ENCODE measurements at places on chromosomes 11 and 22. TPM values are rescaled to one million over a fixed set of nuclear protein-coding genes. Genes with fewer than 3 reads are reported as not detected.

DNA sequence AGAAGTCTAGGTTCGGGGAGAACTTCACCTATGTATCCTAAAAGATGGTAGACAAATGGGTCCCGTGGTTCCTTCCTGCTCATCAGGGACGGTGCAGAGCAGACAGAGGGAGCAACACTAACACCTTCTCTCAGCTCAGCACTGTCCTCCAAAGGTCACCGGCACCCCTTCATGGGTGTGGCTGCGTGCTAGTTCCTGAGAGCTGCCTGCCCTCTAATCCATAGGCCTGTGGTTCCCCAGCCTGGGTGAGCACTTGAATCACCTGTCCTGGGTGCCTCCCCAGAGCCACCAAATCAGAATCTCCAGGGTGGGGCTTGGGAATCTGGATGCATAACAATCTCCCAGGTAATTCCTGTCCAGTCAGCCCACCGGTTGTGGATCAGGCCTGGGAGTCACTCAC, 113.9 kb upstream of the TMEM45B start:
- no peak overlapping the region for H3K4me3 ChIP-seq
- no peak for DNase-seq
- H3K27me3 ChIP-seq, result no peaks in the 10 kb centered on the region
- H3K36me3 ChIP-seq, result no peaks in the 10 kb centered on the region

DNA sequence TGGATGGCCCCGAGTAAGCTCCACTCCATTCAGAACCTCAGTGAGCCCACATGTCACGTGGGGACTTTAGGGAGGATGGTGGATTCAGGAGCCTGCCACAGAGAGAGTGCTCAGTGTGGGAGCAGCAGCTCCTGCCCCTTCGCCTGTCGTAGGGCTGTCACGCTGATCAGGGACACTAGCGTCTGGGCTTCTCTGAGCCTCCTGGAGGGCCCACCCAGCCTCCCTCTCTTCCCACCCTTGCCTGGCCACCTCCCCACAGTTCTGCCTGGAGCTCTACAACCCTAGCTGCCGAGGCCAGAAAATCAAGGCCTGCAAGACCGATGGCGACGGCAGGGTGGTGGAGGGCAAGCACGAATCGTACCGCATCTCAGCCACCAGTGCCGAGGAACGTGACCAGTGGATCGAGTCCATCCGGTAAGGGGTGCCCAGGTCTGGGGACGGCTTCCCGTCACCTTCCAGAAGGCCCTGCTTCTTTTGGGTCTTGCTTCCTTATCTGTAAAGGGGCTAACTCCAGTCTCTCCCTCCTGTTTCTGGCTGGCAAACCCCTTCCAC, 29.5 kb downstream of the CYTH4 start:
- no peak overlapping the region for H3K4me3 ChIP-seq
- H3K27me3 ChIP-seq, result no peaks in the 10 kb centered on the region
- no peak overlapping the region for H3K27ac ChIP-seq
- no peaks in the 10 kb centered on the region for H3K36me3 ChIP-seq
- H3K4me1 ChIP-seq, result peaks cover 9% of the 10 kb centered on the region
- DNase-seq, result no peak

GRCh38 chr22:45376703-45377102, 36.7 kb downstream of the SMC1B start:
- H3K4me3 ChIP-seq, result no peak overlapping the region
- H3K36me3 ChIP-seq, result no peaks in the 10 kb centered on the region
- H3K27ac ChIP-seq, result no peak overlapping the region
- no peak for DNase-seq

Gene OR51I1
- polyA plus RNA-seq, result not detected

Gene CNGA4
- 0.74 TPM for polyA plus RNA-seq

Gene IGSF22
- polyA plus RNA-seq, result 0.14 TPM

Data from H1 (cell line).